ENCODE measurements at places on chromosomes 6 and 20. TPM values are rescaled to one million over a fixed set of nuclear protein-coding genes. Genes with fewer than 3 reads are reported as not detected.

The CLPSL1 gene
- not detected for total RNA-seq

The TBX18 gene
- 27.1 TPM for total RNA-seq

The HTR1E gene
- total RNA-seq, result not detected

The ELOVL5 gene
- total RNA-seq, result 38.9 TPM

The PIM1 gene
- total RNA-seq, result 19.3 TPM

The THBS2 gene
- total RNA-seq, result 519 TPM

Data from fibroblast of the aortic adventitia (primary cell).